T1000 (cell line): ENCODE measurements at places on chromosomes 13 and 19.

DNA sequence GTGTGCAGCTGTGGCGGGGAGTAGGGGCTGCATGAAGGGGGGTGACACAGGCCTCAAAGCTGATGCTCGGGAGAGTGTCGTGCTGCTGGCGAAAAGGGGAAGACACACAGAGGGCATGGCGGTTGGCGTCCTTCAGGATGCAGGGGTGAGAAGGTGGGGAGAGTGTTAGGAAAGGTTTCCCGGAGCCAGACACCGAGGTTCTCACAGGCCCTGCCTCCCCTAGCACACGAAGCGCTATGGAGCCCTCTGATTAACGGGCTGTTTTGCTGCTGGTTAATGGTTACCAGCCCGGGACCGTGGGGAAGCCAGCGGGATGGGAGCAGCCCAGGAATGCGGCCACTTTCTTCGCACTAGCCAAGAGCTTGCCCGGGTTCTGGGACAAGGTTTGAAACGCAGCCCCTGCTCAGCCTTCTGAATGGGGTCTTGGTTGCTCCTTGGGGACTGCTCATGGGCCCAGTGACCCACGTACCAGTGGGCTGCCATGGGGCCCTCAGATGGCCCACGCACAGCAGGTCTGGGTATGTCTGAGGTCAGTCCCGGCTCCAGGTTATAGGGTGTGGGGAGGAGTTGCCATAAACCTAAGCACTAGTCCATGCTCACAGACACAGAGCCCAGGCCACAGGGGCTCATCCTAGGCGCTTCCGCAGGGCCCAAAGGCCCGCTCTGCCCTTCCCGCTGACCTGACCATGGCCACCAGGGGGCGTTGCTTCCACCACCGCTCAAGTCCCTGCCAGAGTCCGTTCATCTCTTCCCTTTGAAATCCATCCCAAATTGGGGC, 31.3 kb upstream of the ISYNA1 start:
- peak; percentile 27 for DNase-seq

GRCh38 chr19:58380037-58380661, 681 bp downstream of the ZNF837 start:
- DNase-seq, result no peak

DNA sequence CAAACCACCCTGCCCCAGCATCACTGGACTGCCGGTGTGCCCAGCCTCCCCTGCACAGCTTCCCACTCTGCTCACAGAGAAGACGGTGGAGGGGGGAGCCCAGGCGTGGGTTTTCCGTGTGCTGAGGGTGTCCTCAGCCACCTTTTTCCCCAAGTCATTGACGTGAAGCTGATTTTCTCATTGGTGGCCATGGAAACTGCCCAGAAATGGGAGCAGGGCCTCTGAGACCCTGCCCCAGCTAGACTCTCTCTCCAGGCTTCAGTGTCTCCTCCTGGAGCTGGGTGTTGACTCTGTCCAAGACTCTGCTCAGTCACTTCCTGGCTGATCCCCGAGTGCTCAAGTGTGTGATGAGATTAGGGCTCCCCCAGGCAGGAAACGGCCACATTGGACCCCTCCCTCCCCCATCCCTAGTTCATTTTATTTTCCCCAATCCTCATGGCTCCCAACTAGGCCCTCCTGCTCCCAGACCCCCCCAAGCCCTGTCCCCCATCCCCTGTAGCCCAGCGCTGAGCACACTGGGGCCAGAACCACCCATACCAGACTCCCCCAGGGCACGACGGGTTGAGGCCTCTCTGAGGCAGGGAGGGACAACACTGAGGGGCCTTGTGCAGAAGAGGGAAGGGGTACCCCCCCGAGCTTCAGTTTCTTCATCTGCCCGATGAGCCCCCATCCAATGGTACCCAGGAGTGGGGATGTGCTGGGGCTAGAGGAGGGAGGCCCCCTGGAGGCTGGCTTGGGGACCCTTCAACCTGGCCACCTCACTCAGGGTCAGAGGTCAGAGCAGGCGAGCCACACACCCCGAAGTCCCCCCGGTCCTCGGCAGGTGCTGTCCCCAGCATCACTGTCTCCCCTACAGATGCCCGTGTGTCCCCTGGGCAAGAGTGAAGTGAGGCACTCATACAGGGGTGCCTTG, 1.2 kb upstream of the F2RL3 start:
- no peak for DNase-seq

DNA sequence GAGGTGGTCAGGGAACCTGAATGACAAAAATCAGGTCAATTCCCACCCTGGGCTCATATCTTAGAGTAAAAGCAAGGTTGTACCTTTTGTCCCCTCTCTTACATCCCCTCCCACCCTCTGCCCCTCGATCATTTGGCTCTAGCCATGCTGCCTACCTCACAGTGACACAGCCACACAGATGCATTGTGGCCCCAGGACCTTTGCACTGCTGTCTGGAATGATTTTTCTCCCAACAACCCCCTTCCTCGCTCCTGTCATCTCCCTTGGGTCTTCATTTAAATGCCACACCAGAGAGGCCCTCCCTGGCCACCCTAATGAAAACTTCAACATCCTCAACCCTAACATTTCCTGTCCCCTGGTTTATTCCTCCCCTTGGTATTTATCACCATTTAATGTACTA, 4.3 kb downstream of the MYH14 start:
- DNase-seq, result no peak

DNA sequence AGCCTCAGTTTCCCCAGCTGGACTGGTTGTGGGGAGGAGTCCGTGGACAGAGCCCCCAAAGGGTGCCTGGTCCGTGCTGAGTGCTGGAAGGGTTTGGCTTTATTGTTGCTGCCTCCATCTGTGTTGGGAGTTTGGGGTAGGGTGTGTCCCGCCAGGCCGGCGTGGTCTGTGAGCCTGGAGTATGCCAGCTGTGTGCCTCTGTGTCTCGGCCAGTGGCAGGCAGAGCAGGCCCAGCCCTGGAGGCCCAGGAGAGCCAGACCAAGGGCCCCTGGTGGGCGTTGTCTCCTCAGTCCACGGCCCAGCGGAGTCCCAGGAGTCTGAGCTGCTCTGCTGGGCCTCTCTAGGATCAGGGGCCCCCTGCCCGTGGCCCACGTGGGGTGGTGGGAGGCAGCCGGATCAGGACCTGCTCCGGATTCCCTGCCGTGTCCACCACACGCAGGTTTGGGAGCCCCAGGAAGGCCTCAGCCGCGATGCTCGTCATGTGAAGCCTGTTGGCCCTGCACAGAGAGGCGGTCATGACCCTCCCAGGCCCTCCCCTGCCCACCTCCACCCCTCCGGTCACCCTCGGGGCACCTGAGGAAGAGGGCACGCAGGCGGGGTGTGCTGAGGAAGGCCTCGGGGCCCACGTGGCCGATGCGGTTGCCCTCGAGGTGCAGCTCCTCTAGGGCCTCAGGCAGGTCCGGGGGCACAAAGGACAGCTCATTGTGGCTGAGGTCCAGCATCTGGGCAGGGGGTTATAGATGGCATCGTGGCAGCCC, 6.6 kb downstream of the PODNL1 start:
- DNase-seq, result no peak

- DNase-seq, result no peak
These were observed 7.9 kb upstream of the FBXL3 start for GRCh38 chr13:77034881-77035280.

GRCh38 chr13:99436686-99437416, 64.4 kb upstream of the TM9SF2 start:
- peak; percentile 65 for DNase-seq
